ENCODE measurements at places on chromosomes 2 and 18.

- H3K4me1 ChIP-seq = peaks cover 21% of the 10 kb centered on the region
- no peaks in the 10 kb centered on the region for H3K36me3 ChIP-seq
- H3K27me3 ChIP-seq = peaks cover 20% of the 10 kb centered on the region
These were observed 796 bp downstream of the MYO1B start for GRCh38 chr2:191245869-191246531.

DNA sequence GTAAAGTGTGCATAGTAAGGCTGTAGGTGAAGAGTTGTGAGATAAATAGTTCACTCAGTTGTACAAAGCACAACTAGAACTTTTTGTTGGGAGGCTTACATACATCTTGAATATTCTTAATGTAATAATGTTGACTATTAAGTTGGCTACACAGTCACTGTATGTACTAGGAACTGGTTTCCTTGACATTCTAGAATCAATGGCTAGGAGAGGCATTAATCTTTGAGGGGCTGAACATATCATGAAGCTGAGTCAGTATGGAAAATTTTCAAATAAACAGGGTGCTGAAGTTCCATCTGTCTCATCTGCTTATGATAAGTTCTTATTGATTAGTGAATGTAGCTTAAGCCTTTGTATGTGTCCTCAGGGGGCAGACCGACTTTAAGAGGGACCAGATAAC lies 23.4 kb downstream of the METTL21A start:
- peaks cover 13% of the 10 kb centered on the region for H3K4me1 ChIP-seq
- H3K36me3 ChIP-seq = peaks cover 42% of the 10 kb centered on the region
- H3K27me3 ChIP-seq = no peaks in the 10 kb centered on the region

- H3K27me3 ChIP-seq = peaks cover 4% of the 10 kb centered on the region
- no peak for DNase-seq
- H3K36me3 ChIP-seq = no peaks in the 10 kb centered on the region
- H3K27ac ChIP-seq = no peak overlapping the region
These were observed 7.1 kb downstream of the RUFY4 start for GRCh38 chr2:218075975-218076811.

GRCh38 chr2:238873381-238873801 lies 25.5 kb downstream of the TWIST2 start:
- H3K27ac ChIP-seq = no peak overlapping the region
- H3K27me3 ChIP-seq = peaks cover 4% of the 10 kb centered on the region
- H3K4me1 ChIP-seq = no peaks in the 10 kb centered on the region
- H3K4me3 ChIP-seq = no peak overlapping the region
